Stomach (tissue), 19 donors: ENCODE measurements at places on chromosomes 2 and 18. TPM values are rescaled to one million over a fixed set of nuclear protein-coding genes. Genes with fewer than 3 reads are reported as not detected.

Gene IL1R2
- total RNA-seq = 14.7 TPM

Gene GALNT13
- 0.72 TPM for total RNA-seq

Gene RAB6C
- total RNA-seq = 0.18 TPM

Gene SIX3
- total RNA-seq = not detected

Gene CROCC2
- total RNA-seq = not detected

Gene COLEC12
- 8.0 TPM for total RNA-seq

Gene L3MBTL4
- 11.6 TPM for total RNA-seq

Gene CFC1
- not detected for total RNA-seq

- H3K27me3 ChIP-seq = no peaks in the 10 kb centered on the region
- H3K4me1 ChIP-seq = peaks cover 20% of the 10 kb centered on the region
- H3K27ac ChIP-seq = no peak overlapping the region
Measured at GRCh38 chr2:73033766-73034381, 37.6 kb downstream of the SFXN5 start.

GRCh38 chr2:232436381-232437194 is 19.4 kb upstream of the ALPI start:
- no peak overlapping the region for H3K4me3 ChIP-seq
- no peaks in the 10 kb centered on the region for H3K36me3 ChIP-seq
- no peaks in the 10 kb centered on the region for H3K4me1 ChIP-seq
- no peak overlapping the region for H3K27ac ChIP-seq
- peaks cover 3% of the 10 kb centered on the region for H3K27me3 ChIP-seq

- H3K4me1 ChIP-seq = peaks cover 47% of the 10 kb centered on the region
- H3K36me3 ChIP-seq = no peaks in the 10 kb centered on the region
- no peak for DNase-seq
Measured at GRCh38 chr2:25374411-25374810, 32.7 kb upstream of the DNMT3A start.

DNA sequence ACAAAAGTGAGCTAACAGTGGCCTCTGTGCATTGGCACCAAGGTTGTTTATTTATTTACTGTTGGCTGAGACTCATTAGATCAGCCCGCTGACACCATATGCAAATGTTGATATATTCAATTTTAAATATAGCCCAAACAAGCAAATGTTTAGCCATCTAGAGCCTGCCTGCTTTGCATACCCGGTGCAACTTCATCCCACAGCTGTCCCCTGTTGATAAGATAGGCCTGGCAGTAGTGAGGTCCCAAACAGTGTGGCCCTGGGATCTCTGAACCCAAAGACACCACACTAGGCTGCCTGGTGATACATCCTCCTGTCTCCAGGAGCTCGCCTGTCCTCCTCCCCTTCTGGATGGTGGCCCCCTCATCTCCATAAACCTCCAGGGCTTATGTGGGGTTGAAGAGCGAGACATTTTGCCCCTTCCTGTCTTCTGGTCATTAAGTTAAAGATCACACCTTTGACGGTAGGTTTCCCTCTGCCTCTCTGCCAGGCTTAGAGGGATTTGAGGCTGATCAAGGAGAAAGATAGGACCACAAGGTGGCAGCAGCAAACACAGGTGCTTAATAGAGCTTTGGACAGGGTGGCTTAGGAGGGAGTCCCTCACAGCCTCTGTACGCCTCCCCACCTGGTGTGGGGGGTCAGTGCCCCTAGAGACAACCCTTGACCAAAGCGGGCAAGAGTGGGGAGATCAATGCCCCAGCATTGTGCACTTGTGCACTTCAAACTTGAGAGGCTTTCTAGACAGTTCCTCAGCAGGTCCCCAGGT is 23.7 kb upstream of the MYO5B start:
- H3K27ac ChIP-seq = no peak overlapping the region
- DNase-seq = peak; percentile 49

- DNase-seq = peak; percentile 18
- no peak overlapping the region for H3K27ac ChIP-seq
- no peak overlapping the region for H3K4me3 ChIP-seq
- peaks cover 6% of the 10 kb centered on the region for H3K4me1 ChIP-seq
Measured at GRCh38 chr2:71830497-71831192, 317.0 kb downstream of the CYP26B1 start.

DNA sequence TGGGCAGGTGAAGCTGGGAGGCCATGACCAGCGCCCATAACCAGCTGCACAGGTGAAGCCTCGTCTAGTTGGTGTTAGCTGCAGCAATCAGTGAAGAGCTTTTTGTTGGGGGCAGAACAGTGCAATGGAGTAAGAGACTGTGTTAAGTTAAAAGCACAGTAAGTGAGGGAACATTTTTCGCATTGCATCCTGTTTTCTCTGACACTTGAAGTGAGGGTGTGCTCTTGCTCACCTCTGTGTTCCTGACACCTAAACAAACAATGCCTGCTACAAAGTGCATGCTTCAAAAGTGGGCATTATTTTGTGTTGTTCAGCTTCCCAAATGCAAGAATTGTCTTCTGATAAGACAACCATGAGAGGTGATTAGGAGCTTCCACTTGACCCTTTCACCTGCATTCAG is 324.0 kb upstream of the ACVR2A start:
- no peak overlapping the region for H3K4me3 ChIP-seq
- H3K4me1 ChIP-seq = peaks cover 3% of the 10 kb centered on the region
- no peak overlapping the region for H3K27ac ChIP-seq
- DNase-seq = no peak

GRCh38 chr2:231037202-231037730 is at the start of gene C2orf72:
Gene C2orf72, plus strand, starts transcription at chr2:231037523. Its CDS starts 43 bp downstream, at chr2:231037566.
- DNase-seq = no peak
- peaks cover 67% of the 10 kb centered on the region for H3K27me3 ChIP-seq
- H3K4me1 ChIP-seq = peaks cover 31% of the 10 kb centered on the region
- H3K36me3 ChIP-seq = peaks cover 7% of the 10 kb centered on the region
- H3K27ac ChIP-seq = no peak within 1 kb of the TSS
- peak within 1 kb of the TSS; percentile 51 for H3K4me3 ChIP-seq

DNA sequence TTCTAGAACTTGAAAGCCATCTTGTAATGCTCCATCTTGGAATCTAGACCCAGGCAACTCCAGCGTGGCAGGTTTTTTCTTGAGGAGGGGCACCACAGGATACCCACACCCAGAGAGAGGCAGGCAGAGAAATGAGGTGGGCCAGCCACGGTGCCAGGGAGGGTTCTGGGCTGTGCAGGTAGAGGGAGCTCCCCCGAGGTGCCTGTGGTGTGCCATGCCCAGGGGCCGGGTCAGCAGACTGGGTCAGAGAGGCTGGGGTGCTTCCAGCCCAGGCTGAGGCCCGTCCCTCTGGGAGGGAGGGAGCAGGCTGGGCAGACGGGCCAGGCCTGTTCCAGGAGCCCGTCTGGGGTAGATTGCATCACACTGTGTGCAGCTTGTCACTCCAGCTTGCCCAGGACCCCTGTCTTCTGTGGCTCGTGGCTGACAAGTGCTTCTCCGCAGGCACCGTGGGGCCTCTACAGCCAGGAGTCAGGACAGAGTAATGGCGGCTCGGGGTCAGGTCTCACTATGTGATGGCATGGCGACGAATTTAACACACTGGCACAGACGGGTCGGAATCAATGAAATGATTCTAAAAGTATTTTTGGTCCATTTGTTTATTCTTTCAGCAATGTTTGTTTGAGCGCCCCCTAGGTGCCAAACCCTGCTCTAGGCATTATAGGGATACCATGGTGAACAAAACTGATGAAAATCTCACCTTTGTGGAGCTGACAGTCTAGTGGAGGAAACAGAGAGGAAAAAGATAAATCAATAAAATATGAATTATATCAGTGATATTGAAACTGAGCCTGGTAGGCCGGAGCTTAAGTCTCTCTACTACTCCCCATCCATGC is 144.0 kb downstream of the ACOXL start:
- no peaks in the 10 kb centered on the region for H3K36me3 ChIP-seq
- no peak overlapping the region for H3K27ac ChIP-seq
- DNase-seq = no peak
- no peaks in the 10 kb centered on the region for H3K27me3 ChIP-seq
- no peaks in the 10 kb centered on the region for H3K4me1 ChIP-seq

GRCh38 chr18:8602557-8602956 is 6.7 kb upstream of the RAB12 start:
- no peak overlapping the region for H3K27ac ChIP-seq
- H3K27me3 ChIP-seq = no peaks in the 10 kb centered on the region
- DNase-seq = no peak

DNA sequence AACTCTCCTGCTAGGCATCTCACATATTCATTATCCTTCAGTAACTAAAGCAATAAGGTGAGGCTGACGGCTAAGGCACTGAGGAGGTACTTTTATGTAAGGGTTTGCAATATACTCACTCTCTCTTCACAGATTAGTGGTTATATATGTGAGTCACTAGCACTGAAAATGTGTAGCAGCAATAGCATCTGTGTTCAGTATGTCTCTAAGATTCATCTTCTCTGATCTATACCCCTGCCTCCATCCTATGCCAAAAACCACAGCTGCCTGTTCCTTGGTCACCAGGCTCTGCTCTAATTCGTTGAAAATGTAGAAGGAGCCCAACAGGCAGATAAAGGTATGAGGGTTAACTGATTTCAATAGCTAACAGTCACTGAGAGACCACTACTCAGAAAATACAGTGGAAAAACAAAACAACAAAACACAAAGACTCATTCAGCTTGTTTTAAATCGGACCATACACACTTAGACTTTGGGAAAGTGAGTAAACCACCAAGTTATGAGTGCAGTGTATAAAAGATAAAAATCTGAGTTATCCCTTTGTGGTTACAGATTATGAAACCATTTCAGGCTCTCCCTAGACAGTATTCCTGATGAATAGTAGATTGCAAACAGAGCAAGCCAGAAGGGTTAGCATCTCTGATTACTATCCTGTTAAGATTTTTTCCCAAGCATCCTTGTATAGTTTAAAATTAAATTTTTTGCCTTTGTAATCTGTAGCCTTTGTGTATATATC is 75.3 kb upstream of the CYP26B1 start:
- no peaks in the 10 kb centered on the region for H3K4me1 ChIP-seq
- no peak for DNase-seq
- no peak overlapping the region for H3K27ac ChIP-seq
- no peak overlapping the region for H3K4me3 ChIP-seq
- H3K27me3 ChIP-seq = no peaks in the 10 kb centered on the region
- H3K36me3 ChIP-seq = no peaks in the 10 kb centered on the region

DNA sequence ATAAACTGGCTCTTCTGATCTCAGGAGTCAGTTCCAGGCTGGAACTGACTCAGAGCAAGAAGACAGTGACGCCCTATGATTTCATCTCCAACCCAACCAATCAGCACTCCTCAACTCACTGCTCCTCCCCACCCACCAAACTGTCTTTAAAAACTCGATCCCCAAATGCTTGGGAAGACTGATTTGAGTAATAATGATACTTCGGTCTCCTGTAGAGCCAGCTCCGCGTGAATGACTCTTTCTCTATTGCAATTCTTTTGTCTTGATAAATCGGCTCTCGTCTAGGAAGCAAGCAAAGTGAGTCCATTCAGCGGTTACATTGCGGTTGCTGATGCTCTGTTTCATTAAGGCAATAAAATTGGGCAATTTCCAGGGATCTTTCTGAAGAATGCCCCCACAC is 1025.3 kb upstream of the CNTNAP5 start:
- no peak for DNase-seq
- H3K27me3 ChIP-seq = no peaks in the 10 kb centered on the region
- H3K4me1 ChIP-seq = no peaks in the 10 kb centered on the region
- H3K4me3 ChIP-seq = no peak overlapping the region
